Hepatic stellate cell (primary cell): ENCODE measurements at places on chromosomes 4 and X.

DNA sequence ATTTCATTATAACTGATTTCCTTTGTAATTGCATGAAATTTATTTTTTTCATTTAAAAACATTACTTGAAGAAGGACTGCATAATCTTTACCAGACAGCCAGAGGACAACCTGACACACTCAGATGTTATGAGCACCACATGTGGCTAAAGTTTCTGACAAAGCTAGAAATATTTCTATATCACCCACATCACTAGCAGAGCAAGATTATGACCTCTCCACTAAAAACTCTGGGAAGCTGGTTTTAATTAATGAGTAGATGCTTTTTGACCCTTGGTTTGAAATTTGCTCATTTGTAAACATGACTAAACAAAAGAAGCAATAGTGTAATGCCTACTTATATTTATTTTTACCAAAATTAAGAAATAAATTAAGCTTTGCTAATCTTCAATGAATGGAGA lies 661.5 kb upstream of the EPHA5 start:
- DNase-seq = no peak

GRCh38 chrX:1425381-1425780 lies 27.3 kb downstream of the ASMTL start:
- DNase-seq = no peak

DNA sequence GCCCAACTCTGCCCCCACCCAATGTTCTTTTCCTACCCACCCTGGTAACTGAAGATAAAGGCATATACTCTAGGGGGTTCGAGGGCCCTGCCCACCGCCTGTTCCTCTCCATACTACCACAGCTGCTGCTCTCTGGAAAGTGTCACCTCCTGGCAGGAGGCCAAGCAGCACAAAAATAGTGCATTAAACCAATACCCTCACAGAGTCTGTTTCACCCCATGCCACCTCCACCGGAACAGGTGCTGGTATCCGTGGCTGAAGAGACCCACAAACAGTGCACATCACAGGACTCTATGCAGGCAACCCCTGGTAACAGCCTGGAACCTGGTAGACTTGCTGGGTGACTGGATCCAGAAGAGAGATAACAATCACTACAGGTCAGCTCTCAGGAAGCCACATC lies 85.1 kb upstream of the CTSO start:
- DNase-seq = no peak

DNA sequence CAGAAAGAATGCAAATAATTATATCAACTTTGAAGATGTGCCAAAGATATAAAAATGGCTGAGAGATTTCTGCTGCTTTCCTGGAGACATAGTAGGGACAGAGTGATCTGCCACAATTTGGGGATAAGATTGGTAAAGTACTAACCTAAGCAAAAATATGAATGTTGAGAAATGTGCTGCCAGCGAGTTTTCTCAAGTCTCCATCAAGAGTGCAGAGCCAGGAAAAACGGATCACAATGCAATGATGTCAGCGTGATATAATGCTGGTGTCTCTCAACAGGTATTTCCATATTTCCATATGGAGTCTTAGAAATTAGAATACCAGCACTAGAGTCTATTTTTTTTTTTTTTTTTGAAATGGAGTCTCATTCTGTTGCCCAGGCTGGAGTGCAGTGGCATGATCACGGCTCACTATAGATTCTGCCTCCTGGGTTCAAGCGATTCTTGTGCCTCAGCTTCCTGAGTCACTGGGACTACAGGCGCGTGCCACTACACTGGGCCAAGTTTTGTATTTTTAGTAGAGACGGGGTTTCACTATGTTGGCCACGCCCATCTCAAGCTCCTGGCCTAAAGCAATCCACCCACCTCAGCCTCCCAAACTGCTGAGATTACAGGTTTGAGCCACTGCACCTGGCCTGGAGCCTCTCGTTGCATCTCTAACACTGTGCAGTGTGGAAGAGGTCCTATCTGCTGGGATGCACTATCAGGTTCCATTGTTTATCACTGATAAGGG lies 893.5 kb downstream of the TRIML1 start:
- DNase-seq = no peak

DNA sequence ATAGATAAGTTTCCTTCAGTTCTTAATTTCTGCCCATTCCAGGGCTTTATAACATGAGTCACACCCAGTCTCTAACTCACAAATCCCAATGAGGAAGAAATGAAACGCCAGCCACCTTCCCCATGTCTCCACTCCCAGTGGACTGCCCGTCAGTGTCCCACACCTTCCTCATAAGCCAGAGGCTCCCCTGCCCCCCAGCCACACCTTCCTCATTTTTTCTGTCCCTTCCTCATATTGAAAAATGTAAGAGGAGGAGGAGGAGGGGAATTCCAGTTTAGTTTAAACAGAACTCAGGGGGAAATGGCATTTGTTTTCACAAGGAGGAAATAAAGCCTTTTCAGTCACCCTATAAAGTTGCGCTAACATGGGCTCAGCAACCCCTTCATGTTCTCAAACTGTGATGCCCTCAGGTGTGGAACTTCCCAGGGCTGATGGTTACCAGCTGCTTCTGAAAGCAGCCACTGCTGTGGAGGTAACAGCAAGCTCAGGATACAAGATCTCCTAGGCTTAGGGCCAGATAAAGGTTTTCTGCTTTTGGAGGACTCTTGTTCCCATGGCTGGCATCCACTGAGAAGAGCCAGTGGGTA lies 97.8 kb downstream of the PARM1 start:
- DNase-seq = no peak
